ENCODE measurements at places on chromosomes 2 and 18. TPM values are rescaled to one million over a fixed set of nuclear protein-coding genes. Genes with fewer than 3 reads are reported as not detected.

DNA sequence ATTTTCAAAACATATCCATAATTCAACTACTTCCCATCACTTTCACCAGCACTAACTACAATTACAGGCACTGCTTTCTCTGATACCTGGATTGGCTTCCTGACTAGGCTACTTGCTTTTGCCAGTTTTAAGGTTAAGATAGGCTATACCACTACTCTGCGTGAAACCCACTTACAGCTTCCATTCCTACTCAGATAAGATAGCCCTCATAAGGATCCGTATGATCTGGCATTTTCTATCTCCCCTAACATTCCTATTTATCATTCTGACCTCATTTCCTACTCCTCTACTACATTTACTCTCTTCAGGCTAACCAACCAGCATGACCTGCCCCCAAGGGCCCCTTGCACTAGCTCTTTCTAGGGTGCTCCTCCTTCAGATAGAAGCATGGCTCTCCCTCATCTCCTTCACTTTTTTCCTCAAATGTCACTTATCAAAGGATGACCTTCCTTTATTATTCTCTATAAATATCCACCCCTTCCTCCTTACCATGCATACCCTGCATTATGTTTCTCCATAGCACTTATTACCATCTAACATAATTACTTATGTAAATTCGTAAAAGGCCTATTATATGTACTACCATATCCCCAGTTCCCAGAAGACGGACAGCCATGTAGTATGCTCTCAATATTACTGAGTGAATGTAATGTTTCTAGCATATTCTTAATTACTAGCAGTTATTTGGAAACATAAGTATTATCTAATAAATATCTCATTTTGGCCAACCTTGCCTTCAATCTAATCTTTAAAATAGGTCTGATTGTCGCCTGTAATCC is 4.4 kb downstream of the TIA1 start:
- DNase-seq = no peak

DNA sequence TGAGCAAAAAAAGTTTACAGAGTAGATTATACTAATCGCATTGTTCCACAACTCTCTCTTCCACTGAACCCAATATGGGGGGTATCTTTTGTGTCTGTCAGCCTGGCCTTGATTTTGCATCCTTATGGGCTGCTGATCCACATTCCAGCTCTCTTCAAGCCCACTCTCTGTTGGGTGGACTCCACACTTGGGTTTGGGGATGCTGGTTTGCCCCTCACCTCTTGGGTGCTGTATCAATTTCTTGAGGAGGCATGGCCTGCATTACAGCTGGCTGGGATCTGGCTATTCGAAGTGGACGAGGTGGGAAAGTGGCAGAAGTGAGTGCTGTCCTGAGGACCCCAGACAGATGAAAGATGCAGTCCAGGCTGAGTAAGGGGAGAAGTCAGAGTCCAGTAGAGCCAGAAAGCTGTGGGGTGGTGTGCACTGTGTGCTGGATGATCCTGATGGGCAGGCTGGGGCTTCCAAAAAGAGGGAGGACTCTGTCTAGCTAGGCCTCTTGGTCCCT is 141.4 kb downstream of the CAPN13 start:
- DNase-seq = no peak

DNA sequence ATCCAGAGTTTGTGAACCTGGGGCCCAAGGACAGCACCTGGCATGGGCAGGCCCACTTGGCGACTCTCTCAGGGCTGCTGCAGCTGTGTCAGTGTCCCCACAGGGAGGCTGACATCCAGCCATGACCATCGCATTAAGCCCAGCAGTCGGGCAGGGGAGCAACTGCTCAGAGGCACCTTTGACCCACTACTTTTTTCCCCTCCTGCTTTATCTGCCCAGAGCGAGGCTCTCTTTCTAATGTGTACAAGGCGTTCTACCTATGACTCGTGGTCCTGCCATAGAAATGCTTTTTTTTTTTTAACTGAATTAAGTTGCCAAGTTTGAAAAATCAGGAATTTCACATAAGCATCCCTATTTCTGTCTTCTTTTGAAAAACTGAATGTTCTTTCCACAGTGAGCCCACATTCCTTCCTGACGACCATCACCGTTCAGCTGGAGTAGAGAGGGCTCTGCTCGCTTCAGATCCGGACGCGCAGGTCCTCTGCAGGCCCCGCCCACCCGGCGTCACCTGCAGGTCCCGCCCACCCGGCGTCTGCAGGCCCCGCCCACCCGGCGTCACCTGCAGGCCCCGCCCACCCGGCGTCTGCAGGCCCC is 403 bp upstream of the CLUL1 start:
- DNase-seq = no peak

DNA sequence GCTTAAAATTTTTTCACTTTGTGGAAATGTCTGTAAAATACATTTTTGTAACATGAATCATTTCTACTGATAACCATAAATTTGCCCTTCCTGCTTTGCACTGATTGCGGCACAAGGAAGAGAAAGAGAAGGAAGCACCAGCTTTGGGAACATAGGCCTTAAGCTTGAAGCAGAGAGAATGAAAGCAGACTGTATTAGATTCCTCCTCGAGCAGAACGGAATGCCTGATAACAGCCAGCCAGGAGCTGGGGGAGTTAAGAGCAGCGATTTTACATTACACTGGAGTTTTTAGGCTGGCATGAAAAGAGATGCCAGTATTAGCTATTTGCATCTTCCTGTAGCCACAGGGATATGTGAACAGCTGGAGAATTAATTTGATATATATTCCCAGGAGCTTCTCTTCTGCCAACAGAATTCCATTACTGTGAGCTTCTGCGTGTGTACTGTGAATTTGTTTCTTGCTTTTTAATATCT is 33.5 kb downstream of the CRIM1 start:
- DNase-seq = no peak

GRCh38 chr2:50116096-50117010 is 915.6 kb downstream of the NRXN1 start:
- no peak for DNase-seq

DNA sequence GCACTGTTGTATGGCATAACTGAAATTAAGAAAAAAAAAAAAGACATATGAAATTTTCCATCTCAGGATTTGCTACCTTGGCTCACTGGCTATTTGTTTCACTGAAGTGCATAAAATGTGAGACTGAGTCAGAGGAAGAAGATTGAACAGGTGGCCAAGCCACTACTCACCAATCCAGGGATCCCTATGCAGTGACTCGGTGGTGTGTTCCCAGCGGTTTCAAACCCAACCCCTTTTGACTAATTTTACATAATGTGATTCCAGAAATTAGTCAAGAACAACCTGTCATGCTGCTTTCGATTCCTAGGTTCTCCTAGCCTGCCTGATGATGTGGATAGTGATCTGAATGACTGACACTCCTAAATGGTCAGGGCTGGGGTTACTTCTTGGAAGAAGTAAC is 77.3 kb downstream of the KLHL14 start:
- no peak for DNase-seq

- DNase-seq = no peak
These were observed 43.2 kb upstream of the CAB39 start for GRCh38 chr2:230669386-230669950.

DNA sequence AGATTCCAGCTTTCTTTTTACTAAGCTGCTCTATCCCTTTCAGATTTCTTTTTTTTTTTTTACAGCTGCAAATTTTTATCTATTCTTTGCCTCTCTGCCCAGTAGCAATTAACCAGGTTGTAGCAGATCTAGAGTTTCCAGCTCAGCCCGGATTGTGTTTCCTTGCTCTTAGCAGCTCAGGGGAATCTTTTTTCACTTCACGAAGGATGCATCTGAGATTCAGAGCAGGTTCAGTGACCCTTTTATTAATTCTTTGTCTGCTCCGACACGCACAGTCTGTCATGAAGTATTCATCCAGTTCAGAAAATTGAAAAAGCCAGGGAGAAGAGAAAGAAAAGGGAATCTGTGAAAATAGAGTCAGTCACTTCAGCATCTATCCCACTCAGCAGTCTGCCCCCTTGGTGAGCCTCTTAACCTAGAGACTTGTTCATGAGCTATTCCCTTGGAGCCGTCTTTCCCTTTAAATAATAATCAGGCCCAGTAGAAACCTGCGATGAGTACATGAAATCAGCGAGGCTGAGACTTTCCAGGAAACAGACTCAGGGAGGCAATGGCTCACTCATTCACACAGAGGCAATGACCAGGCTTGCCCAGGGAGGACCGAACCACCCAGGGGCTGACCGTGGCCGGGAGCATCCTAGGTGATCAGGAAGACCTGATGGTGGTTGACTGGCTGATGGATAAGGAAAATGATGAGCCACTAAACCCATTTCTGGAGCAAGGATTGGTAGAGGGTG is 103.4 kb upstream of the ITGA6 start:
- DNase-seq = no peak

DNA sequence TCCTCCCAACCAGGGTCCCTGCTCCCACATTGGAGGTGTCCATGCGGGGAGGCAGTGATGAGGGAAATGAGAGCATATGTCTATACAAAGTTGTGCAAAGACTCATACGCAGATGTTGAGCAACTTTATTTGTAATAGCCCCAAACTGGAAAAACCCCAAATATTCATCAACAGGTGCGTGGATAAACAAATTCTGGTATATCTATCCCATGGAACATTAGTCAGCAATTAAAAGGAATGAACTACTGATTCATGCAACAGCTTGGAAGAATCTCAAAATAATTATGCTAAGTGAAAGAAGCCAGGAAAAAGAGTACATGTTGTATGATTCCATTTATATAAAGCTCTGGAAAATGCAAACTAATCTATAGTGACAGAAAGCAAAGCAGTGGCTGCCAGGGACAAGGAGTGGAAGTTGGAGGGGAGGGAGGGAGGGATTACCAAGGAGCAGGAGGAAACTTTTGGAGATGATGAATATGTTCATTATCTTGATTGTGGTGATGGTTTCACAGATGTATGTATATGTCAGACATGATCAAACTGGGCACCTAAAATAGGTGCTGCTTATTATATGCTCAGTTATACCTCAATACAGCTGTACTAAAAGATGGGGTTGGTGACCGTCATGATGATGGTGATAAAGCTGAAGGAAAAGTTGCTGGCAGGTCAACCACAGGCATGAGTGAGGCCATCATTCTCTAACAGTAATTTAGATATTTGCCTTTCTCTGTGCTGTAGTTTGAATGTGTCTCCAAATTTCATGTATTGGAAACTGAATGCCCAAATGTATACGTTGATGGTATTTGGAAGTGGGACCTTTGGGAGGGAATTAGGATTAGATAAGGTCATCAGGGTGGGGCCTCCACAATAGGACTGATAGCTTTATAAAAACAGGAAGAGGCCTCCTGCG is 270.9 kb downstream of the CYP26B1 start:
- DNase-seq = no peak

GRCh38 chr2:208320686-208321085 is 54.6 kb downstream of the PIKFYVE start:
- DNase-seq = peak; percentile 56

DNA sequence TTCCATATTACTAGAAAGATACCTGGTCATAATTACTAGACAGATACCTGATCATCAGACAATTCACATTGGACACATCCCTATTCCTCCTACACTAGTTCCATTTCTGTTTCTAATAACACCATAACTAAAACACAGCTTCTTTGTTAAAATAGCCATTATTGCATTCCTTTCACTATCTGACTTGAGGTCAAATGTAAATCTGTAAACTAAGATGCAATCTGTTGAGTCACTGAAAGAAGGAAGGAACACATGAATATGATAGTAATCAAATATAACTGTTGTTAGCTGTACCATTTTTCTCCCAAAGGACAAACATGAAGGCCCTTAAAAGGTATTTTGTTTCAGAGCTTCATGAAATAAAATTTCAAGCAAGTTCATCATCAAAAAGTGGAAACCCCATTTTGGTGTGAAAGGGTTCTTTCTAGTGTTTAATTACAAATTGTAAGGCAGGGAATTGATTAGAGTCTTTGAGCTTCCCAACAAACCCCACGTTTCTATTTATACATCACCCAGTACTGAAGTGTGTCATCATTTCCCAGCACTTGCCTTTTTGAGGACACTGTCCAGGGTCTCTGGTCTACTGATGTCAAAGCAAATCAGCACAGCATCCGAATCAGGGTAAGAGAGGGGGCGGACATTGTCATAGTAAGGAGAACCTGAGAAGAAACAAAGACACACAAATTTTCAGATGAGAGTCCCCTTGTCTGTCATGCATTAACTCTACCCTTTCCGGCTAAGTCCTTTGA is 13.0 kb downstream of the RND3 start:
- no peak for DNase-seq

GRCh38 chr2:43045866-43046265 is 180.5 kb downstream of the ZFP36L2 start:
- DNase-seq = no peak

DNA sequence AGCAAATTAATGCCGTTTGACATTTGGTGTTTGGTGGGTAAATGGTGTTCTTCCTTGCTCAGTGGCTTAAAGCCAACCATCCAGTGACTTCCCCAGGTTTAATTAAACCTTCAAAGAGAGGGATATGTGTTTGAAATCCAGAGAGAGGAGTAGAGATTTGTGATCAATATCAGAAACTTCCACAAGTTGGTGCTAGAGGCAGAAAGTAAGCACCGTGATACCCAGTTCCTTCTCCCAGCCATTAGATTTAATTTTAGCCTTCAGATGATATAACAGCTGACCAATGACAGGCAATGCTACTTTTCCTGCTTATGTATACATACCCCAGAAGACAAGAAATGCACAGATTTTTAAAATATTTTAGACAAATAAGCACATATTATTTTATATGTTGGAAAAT is 398.5 kb downstream of the CDH2 start:
- no peak for DNase-seq

GRCh38 chr2:202116691-202117090 is 43.6 kb downstream of the KIAA2012 start:
- DNase-seq = no peak

DNA sequence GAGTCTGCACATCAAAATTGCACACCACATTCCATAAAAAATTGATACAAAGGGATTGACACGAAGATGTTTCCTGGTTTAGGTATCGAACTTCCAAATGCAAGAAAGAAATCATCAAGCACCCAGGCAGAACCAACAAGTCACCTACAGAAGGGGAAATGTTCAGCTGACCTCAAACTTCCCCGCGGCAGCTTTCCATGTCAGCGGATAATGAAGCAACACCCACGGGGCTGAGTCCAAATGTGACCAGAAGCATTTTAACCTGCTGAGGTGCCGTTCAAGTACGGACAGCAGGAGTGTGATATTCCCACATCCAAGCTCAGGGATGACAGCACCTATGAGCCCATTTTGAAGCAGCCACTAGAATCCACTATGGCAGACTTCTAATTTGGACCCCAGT is 124.9 kb downstream of the GALNT14 start:
- DNase-seq = no peak

GRCh38 chr18:73636355-73636754 is 511.3 kb downstream of the FBXO15 start:
- no peak for DNase-seq

- DNase-seq = peak; percentile 34
These were observed 27.5 kb downstream of the EML4 start for GRCh38 chr2:42196403-42197267.

- DNase-seq = no peak
These were observed 146.6 kb downstream of the CDH19 start for GRCh38 chr18:66457245-66457644.

ABCG8 gene
- polyA plus RNA-seq = not detected

CENPA gene
- polyA plus RNA-seq = 2.1 TPM

CCDC148 gene
- polyA plus RNA-seq = 0.24 TPM

CDH2 gene
- polyA plus RNA-seq = 62.5 TPM

NPPC gene
- polyA plus RNA-seq = 3.9 TPM

NGEF gene
- 0.15 TPM for polyA plus RNA-seq

KCNG2 gene
- polyA plus RNA-seq = not detected
